ENCODE measurements at places on chromosomes 2 and 18.

DNA sequence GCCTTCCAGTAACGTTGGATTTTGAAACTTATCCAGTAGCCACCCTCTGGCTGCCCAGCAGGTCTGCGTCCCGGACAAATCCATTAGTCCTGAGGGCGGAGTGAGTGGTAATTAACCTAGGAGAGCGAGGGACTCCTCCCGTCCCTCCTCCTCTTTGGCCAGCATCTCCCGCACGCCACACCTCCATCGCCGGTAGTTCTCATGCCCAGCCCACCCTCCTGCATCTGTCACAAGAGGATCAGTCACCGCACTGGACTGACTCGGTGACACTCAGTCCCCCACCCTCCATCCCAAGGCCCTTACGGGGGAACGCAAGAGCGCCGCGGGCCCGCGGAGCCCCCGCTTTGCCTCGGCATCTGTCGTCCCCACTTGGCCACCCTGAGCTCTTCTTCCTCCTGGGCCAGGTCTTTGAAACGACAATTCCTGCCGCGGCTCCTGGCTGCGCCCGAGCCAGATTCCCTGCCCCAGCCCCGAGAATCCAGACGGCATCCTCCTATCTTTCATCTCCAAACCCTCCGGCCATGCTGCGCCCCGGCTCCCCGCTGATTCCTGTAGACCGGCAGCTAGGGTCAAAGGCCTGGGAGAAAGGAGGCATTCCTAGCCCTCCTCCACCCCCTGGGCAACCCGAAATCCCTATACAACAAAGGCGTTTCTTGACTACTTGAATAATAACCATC, 77.5 kb downstream of the EIF2AK3 start:
- no peak for DNase-seq

DNA sequence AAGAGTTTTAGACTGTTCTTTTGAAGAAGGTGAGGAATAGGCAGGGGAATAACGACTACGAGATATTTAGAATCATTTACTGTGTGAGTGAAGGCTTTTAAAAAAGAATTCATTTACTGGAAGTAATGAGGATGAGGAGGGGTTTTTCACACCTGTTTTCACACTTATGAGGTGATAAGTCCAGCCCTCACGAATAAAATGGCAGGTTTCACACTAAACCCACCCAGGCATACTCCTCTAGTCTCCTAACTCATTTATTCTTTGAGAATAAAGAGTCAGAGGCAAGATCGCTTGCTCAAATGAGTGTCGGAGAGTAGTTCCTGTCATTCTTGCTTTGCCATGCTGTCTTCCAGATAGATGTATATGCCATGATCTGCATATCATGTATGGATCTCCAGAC, 79.0 kb upstream of the ZEB2 start:
- DNase-seq = no peak

- no peak for DNase-seq
Measured at GRCh38 chr2:72173640-72174321, 26.1 kb upstream of the CYP26B1 start.

GRCh38 chr2:54598347-54599325, 124.8 kb upstream of the EML6 start:
- no peak for DNase-seq

GRCh38 chr2:61396005-61396404, 74.9 kb downstream of the USP34 start:
- no peak for DNase-seq

Data from stimulated activated CD4-positive, alpha-beta T cell treated with anti-CD3 and anti-CD28 coated beads, Interleukin-4, amount 100 ng/mL, for 24 hours (primary cell).